T-helper 17 cell (primary cell): ENCODE measurements at places on chromosomes 16 and 17.
A peak's percentile ranks its signal among the peaks of the same experiment; 100 is the strongest.

DNA sequence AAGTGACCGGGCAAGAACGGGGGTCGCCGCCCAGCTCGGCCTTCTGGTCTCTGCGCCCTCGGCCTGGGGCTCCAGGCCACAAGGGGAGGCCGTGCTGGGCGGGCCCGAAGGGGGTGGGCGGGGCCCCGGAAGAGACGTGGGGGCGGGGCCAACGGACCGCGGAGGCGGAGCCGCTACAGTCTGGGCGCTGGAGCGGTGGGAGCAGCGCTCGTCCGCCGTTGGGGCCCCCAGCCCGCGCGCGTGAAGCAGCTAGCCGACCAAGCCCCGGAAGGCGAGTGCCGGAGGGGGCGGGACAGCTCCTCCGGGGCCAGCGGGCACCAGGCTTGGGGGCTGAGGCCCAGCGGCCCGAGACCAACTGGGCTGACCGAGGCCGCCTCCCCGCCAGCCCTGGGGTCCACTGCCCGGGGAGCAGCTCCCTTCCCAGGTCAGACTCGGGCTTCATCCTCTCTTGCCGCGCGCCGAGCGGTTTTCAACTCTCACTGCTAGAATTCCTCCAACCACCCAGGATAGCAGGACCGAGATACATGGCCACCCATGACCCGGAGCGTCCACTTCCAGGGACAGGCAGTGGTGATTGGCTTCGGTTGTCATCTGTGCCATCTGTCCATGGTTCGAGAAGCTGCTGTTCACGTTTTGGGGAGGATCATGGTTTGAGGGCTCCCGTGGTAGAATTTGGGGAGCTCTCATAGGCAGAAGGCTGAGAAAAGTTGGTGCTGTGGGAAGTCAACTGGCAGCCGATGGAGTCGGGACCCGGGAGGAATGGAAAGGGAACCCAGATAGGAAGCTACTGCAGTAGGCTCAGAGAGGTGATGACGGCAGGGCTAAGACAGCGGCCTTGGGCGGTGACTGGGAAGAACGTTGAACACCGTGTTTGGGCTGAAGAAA, 44.6 kb upstream of the LCMT1 start:
- peak; percentile 63 for DNase-seq

GRCh38 chr16:84952335-84953189, 58.8 kb downstream of the ZDHHC7 start:
- DNase-seq: peak; percentile 39

DNA sequence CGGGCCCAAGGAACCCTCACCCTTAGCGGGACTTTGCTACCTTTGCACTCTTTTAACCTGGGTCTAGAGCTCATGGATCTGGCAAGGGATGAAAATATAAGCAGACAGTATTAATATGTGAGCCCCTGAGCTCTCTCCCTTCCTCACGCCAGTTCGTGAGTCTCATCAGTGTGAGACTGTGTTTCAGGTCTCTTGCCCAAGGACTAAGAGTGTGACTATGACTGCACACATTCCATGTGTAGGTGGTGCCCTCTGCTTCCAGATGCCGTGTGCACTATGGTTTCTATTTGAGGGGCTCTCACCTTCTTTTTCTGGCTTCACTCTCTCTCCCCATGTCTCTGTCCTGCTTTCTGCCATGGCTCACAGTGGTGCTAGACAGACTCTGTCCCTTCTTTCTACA, 40.5 kb downstream of the DHRS7B start:
- DNase-seq: no peak

DNA sequence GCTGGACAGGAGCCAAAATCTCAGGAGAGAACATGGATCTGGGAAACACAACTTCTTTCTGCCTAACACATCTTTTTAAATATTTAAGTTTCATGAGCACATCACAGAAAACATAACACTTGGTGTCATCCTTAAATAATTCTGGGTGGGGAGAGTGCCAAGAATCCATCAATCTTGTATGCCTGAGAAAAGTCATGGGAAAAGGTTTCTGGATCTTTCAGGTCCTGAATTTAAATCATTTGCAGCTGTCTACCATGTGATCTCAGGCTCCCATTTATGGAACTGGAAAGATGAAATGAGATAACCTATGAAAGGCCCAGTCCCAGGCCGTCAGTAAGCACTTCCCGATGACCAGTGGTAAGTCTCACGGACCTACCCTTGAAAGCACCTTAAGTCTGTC, 15.1 kb downstream of the CDH11 start:
- DNase-seq: no peak

GRCh38 chr17:45719335-45720071, 64.6 kb upstream of the CRHR1 start:
- DNase-seq: no peak

GRCh38 chr16:82845116-82845515, 218.3 kb downstream of the CDH13 start:
- no peak for DNase-seq
